ENCODE measurements at places on chromosomes 12 and 14.

DNA sequence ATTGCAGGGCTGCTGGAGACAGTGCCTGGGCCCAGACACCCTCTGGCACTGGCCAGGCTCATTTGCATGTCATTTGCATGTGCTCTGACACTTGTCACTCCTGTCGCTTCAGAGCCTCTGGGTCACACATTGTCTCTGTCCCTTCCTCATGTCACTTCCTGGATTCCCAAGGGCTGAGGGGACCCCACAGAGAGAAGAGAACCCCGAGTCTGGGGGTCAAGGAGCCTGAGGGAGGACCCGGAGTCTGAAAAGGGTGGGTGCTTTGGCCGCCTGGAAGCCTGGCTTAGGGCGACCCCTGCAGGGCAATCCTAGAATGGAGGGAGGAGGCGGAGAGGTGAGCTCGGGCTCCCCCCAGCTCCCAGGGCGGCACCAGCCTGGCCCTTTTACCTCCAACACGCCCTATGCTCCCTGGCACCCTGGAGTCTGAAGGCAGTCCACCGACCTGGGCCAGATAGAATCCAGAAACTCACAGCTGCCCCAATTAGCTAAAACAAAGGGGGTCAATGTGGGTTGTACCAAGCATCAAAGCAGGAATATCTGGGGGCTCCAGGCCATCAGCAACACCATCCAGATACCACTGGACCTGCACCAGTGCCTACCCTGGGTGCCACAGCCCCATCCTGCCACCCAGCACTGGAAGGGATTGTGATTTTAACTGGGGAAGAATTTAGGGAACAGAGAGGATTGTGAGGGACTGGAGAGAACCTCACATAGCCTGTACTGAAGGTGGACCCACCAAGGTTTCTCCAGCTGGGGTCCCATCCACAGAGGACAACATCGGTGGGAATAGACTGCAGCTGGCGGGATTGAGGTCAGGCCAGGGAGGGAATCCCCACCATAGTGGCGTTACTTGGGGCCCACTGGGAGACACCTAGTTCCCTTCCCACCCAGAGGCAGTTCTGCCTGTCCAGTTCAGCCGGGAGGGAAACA, 21.8 kb upstream of the KRT78 start:
- peak; percentile 73 for DNase-seq

GRCh38 chr12:41188058-41188840, at the start of gene PDZRN4:
Gene PDZRN4 (plus strand): TSS chr12:41188320.
- DNase-seq = no peak

DNA sequence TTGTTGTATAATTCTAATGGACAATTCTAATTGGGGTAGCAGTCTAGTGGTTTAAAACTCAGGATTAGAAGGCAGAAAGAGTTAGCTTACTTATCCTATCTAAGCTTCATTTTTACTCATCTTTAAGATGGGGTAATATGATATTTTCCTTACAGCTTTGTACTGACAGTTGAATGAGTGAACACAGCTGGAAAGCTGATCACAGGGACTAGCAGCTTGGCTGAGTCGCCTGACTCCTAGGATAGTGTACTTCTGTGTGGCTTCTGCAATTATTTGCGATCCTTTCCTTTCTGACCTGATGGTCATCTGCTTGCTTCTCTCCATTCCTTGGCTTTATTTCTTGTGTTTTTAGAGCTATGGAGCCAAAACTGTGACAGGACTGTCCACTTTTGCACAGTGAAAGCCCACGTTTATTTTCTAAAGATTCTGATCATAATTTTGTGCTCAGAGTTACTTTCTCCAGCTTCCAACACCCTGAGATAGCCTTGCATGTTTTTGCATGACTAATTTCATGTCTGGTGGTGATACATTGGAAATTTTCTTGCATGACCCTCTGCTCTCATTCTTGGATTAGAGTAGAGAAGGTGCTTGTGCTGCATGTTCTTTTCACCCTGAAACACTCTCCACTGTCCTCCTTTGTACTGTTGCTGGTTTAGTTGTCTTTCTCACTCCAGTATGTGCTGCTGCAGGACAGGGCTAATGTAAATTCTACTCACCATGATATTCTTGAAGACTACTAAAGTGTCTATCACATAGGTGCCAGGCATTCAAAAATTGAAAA, 377.0 kb upstream of the ATP2B1 start:
- DNase-seq = no peak

- no peak for DNase-seq
These were observed 65.4 kb downstream of the LLPH start for GRCh38 chr12:66065150-66065549.

- DNase-seq = no peak
These were observed 339.8 kb downstream of the EMP1 start for GRCh38 chr12:13536219-13536910.

- peak; percentile 2 for DNase-seq
These were observed 34.4 kb downstream of the WBP11 start for GRCh38 chr12:14768823-14769405.

DNA sequence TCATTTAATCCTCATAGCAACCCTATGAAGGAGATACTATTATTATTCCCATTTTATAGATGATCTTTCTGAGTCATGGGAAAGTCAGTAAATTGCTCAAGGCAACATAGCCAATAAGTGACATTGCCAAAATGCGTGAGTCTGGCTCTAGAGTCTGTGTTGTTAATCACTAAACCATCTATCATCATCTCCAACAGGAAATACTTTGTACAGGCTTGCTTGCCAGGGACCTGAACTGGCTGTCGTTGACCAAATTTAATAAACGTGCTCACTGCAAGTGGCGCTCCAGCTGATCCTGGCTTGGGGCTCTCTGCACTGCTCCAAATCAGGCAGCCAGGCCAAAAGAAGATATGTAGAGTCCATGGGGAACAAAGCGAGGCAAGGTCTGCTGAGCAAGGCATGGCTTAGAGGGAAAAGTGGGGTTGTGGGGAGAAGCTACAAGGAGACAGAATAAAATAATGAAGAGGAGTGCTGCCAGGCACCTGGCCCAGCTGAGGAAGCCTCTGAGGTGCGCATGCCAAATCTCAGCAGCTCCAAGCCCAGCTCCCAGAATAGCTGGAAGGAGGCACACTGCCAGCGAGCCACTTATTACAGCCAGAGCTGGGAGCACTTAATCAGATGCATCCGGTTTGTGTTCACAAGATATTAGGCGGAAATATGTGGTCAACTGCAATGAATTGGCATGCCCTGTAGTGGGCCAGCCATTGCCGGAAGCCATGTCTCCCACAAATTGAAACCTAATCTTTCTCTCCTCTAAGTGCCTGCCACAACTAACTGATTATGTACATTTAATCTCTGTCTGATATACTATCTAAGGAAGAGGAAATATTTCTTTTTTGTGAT, 43.3 kb upstream of the PTPRO start:
- no peak for DNase-seq

DNA sequence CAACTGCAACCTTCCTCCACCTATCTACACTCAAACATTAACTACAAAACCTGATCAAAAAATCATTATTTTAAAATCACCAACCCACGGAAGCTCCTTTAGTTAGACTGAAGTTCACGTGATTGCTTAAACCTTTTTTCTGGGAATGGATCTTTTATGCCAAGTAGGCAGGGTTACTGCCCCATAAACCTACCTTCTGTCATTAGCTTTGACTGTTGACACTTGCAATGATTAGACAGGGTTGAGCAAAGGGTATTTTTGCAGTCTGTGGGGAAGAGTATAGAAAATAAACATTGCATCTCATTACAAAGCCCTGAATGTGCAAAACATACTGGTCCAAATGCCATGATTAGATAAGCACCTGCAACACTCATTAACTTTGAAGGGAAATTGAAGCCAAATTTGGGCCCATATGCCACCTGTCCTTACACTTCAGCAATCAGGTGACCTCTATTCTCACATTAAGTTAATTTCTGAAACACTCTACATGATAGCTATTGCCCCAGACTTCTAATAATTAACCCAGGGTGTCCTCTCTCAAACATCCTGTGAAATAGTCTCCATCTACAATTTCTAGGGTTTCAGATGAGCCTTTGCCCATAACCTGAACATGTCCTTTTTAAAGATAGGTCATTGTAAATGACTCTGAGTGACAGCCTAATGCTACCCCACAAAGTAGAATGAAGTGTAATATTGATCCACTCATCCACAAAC, 156.0 kb upstream of the PLEKHG7 start:
- DNase-seq = no peak

DNA sequence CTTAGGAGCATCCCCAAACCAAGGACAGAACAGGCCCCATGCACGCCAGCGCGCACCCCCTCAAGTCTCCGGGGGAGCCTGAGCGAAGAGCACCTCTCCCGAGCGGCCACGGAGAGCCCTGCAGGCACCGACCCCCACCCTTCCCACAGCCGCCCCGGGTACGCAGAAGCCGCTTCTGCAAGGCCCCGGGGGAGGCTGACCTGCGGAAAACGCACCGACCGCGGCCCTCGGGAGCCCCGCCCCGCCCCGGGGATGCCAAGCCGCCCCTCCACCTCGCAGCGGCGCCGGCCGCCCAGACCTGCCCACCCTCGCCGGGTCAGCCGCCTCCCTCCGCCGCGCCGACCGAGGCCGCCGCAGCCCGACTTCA, 385 bp downstream of the CAPRIN2 start:
- DNase-seq = no peak

DNA sequence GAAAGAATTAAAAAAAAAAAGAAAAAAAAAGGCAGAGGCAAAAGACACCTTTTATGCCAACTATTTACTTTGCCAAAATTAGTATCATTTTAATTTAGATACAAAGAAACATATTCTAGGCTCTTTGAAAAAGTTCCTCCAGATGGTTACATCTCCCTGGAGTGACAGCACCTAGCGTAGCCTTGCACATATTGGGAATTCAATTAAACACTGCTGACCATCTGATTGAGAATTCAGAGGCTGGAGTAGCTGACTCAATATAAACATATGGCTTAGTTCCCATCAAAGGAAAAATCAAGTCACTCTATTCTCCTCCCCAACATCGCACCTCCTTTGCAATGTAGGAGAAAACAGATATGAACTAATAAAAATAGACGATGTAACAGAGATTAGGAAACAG, 36.4 kb downstream of the ANKS1B start:
- no peak for DNase-seq

DNA sequence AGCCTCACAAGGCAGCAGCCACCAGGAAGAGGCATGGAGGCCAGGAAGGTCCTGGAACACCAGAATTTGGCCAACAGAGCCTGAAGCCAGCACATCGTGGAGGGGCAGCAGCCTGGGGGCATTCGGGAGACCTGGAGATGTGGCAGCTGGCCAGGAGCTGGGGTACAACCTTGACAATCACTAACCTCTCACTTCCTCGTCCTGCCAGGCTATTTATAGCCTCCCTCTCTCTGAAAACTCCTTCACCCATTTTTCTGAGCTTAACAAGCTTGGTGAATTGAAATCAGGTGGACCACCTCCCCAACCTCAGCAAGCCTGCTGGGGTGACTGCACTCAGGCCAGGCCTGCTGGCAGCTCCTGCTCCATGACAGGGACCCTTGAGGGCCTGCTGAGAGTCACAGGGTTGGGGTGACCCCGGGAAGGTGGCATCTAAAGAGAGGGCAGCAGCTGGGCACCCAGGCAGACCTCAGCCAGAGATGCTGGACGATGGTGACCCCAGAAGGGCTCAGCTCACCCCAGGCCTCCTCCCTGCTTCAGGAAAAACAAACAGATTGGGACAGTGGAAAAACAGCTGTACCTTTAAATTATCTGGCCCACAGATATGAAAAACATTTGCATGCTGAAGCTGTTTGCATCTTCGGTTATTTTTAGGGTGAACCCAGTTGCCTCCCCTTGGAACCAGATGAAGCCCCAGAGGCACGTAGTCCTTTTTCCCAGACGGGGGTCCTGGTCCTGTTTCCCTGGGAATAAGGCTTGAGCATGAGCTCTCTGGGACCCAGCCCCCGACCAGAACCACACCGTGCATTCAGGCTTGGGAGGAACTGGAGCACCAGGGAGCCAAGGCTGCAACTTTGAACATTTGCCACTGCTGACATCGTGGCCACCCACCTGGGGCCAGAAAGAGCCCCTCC, 67.0 kb downstream of the PITPNM2 start:
- DNase-seq = no peak

DNA sequence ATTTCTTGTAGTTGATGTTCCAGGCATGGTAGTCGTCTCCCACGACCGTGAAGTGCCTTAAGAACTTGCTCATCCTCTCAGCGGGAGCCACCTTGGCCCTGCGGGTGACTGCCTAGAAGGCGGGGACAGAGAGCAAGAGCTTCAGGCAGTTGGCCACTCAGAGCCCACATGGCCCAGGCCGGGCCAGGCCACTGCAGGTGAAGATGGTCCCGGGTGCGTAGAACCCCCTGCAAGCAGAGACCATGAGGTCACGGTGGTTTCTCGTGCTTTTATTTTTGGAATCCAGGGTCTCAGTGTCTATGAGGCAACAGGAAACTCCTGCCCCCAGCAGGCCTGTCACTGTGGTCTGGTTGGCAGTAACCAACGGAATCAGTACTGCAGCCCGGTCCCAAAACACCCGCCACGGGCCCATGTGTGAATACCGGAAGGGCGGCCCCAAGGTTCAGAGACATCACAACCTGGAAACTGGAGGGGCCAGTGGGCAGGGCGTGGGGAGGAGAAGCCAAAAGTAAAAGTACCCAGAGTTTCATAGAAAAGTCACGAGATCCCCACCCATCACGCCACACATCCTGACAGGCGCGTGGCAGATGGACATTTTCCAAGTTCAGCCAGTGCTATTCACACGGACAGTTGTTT, 27.5 kb downstream of the HVCN1 start:
- peak; percentile 29 for DNase-seq

DNA sequence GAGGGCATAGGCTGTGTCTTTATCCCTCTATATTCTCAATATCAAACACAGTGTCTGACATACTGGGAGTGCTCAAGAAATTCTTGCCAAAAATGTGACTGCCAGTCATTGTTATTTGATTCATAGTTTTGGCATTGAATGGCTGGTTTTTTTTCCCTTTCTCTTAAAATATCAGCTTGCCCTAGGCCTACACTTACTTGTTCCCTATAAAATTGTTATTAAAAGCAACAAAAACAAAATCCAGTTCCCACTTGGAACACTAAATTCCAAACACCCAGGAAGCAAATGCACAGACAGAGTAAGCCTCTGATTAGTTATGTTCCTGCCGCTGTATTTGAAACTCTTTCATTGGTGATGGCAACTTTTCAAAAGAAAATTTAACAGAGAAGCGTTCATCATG, 110.7 kb downstream of the WIF1 start:
- no peak for DNase-seq

GRCh38 chr14:104446611-104447010, 133.0 kb upstream of the C14orf180 start:
- DNase-seq = no peak

GRCh38 chr12:113057565-113058485, 1.3 kb downstream of the DTX1 start:
- no peak for DNase-seq

DNA sequence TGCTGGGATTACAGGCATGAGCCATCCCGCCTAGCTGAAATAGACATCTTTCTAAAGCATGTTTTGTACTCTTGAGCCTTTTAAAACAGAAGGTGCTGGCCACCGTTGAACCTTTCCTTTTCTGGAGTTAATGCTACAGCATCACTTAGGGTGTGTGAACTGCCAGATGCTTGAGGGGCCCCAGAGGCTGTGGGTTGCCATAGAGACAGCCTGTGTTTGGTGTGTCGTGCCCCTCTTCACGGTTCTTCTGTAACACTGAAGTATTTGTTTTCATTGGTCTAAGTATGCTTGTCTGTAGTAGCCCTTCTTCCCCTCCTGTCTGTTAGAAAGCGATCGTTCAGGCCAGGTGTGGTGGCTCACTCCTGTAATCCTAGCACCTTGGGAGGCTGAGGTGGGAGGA, 30.8 kb downstream of the PLEKHG3 start:
- DNase-seq = no peak

GRCh38 chr14:89660166-89660565, 243.1 kb upstream of the FOXN3 start:
- DNase-seq = no peak

- no peak for DNase-seq
These were observed 208.8 kb downstream of the EPS8 start for GRCh38 chr12:15580431-15580830.

- no peak for DNase-seq
These were observed 8.5 kb downstream of the BTG1 start for GRCh38 chr12:92136965-92137721.
